ENCODE measurements at places on chromosomes 3 and 15. TPM values are rescaled to one million over a fixed set of nuclear protein-coding genes. Genes with fewer than 3 reads are reported as not detected.

The CHST13 gene
- not detected for total RNA-seq

The GPR62 gene
- not detected for total RNA-seq

The UBL7 gene
- total RNA-seq: 17.1 TPM

The STRIT1 gene
- not detected for total RNA-seq

DNA sequence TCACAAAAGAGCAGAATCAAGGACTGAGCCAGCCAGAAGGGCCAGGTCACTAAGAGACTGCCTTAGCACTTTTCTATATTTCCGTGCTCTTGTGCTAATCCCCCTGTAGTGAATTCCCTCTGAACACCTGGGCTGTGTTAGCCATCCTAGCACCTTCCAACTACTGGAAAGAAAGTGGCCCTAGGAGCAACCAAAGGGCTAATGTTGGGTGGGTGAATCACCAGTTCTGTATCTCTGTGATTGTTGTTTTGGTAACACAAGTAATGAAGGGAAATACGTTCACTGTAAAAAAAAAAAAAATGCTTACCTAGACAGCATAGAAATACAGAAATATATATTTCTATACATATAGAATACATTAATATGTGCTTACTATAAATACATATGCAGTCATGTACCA, 43.9 kb downstream of the PXYLP1 start:
- no peak for DNase-seq

GRCh38 chr3:186613637-186614265, 891 bp downstream of the AHSG start:
- no peak for DNase-seq

DNA sequence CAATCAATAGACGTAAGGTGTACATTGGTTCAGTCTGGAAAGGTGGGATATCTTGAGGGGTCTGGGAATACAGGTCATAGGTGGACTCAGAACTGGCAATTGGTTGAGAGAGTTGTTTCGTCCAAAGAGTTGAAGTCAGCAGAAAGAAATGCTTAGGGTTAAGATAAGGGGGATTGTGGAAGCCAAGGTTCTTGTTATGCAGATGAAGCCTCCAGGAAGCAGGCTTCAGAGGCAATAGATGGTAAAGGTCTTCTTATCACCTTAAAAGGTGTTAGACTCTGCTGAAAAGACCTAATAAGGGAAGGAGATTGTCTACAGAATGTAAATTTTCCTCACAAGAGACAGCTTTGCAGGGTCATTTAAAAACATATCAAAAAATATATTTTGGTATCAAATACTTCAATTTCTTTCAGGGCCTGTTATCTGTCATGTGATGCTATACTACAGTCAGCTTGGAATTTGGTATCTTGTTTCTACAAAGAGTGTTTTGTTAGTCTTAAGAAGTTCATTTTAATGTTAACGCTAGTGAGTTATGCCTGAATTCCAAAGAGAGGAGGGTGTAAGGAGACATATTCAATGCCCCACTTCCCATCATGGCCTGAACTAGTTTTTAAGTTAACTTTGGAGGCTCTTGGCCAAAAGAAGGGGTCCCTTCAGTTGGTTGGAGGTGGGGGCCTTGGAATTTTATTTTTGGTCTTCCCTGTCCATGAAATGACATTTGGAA, 378.2 kb upstream of the ROBO2 start:
- no peak for DNase-seq

- DNase-seq: no peak
Measured at GRCh38 chr3:167116120-167116922, 263.8 kb downstream of the ZBBX start.

DNA sequence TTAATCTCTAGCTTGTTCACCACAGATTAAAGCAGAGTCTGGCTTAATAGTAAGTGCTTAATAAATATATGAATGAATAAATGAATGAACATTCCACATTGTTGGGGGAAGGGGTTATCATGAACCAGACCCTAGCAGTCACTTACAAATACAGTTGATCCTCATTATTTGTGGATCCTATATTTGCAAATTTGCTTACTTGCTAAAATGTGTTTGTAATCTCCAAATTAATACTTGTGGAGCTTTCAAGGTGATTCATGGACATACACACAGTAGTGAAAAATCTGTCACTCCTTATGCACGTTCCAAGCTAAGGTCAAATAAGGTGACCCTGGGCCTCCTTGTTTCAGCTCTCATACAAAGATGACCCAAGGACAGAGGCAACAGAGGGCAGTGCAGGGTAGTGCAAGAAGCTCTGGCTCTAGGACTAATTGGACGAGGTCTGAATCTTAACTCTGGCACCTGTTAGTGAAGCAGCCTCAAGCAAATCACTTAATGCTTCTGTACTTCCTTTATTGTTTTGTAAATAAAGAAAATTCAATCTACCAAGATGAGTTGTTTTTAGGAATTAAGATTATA, 112.8 kb upstream of the C2CD4B start:
- no peak for DNase-seq

- DNase-seq: no peak
Measured at GRCh38 chr15:56887782-56888438, 30.5 kb upstream of the TCF12 start.

DNA sequence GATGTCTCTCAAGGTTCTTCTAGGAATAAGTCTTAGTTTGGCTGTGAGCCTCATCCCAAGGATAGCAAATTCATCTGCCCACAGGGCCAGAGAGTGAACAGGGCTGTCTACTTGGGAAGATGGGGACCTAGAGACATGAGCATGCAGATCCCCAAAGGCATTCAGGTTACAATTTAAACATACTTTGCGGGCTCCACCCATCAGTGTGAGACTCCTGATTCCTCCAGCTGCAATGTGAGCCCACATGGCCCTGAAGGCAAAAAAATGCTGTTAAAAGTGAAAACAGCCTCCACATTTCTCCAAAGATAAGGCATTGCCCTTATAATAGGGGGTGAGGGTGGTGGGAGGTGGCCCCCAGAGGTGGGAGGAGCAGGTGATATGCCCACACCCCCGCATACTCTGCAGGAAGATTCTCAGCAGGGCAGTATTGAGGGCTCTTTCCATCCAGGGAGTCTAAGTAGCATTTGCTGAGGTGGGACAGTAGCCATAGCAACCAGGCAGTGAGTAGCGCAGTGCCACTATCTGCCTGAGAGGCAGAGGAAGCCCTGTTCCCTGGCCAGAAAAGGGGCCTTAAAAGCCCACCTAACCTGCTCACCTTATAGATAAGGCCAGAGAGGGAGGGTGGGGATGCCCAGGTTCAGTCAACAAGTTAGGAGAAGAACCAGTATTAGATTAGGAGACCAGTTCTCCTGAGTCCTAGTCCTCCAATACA, 31.2 kb downstream of the TGM4 start:
- no peak for DNase-seq

- DNase-seq: no peak
Measured at GRCh38 chr3:193905541-193906396, 230.2 kb upstream of the HES1 start.

- no peak for DNase-seq
Measured at GRCh38 chr3:13349823-13350222, 70.3 kb downstream of the NUP210 start.

- DNase-seq: no peak
Measured at GRCh38 chr3:69240651-69241568, 118.5 kb upstream of the LMOD3 start.

DNA sequence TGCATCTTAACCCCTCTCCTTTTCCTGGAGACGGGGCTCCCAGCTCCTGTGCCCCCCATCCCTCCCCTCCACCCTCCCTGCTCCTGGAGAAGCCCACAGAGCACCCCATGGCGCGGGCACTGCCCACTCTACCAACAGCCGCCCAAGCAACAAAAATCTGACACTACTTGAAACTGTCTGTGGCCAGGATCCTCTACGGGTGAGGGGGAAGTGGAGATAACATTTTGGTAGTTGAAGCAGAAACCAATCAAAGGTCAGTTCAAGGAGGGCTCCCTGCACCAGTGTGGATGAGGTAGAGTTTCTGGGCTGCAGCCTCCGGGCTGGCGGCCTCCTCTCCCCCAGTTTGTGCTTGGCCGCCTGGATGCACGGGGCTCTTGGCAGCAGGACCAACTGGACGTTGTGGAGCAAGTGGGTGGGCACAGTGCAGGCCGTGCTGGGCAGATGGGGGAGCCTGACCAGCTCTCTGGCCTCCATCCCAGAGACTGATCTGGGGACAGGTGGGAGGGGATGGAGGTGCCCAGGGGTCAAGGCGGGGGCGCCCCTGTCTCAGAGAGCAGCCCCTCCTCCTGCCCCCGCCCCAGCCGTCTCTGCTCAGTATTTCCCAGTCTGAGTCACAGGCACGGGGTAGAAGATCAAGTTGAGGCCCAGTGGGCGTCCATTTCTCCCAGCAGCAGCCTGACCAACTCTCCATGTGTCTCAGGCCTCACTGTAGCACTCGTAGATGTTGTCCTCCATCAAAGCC, 12.8 kb downstream of the H1-8 start:
- DNase-seq: no peak

- DNase-seq: no peak
Measured at GRCh38 chr3:41318520-41318919, 119.2 kb downstream of the CTNNB1 start.

DNA sequence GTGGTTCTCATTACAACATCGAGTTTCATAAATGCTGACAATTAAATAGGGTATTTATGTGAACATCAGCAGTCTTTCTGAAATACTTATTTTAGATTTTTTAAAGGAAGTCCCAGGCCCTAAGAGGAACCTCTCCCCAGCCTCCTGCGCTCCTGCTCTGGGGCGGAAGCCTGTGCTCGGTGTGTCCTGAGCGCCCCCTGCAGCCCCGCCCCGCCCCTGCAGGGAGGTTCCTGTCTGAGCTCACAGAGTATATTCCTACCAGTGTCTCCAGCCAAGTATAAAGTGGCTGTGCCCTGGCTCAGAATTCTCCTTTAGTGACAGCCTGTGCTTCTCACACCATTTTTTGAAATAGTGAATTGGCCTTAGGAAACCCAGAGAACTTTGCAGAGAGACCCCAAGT, 567.9 kb downstream of the GOLGA6L6 start:
- DNase-seq: no peak

DNA sequence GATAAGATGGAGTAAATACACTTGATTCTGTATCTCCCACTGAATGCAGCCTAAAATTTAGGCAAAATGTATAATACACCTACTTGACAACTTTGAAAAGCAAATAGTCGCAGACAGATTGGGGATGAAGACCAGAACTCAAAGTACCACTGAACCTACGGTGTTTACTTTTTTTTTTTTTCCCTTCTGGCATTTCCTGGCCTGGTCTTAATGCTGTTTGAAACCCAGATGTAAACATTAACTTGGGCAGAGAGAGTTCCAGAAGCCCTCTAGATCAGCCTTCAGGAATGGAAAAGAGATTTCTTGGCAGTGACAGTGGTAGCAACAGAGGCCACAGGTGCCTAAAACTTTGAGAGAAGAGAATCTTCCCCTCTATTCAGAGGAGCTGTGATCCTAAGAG, 27.8 kb downstream of the ALPK3 start:
- DNase-seq: no peak

GRCh38 chr15:49174902-49175301, 4.9 kb downstream of the GALK2 start:
- no peak for DNase-seq

- DNase-seq: no peak
Measured at GRCh38 chr3:464255-464654, 267.7 kb downstream of the CHL1 start.

- DNase-seq: no peak
Measured at GRCh38 chr3:32076566-32076965, 29.9 kb upstream of the GPD1L start.
